SK-N-SH (cell line): ENCODE measurements at places on chromosomes 7 and 10.

DNA sequence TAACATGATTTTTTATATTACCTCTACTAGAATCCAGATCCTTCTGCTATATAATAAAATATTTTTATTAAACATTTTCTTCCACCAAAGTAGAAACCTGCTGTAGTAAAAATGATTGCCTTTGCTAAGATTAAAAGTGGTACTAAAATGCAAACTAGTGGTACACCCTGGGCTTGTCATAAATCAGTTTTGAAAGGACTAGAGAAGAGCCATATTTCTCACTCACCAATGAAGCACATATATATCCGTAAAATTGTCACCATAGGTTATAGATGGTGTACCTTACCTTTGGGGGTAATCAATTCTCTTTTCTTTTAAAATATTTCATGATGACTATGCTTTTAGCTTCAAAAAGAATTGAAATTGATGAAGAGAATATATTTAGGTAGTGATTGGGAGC is 253.0 kb upstream of the SLC26A5 start:
- DNase-seq = no peak

- no peak for DNase-seq
Observed at GRCh38 chr7:114856625-114857024, 65.3 kb upstream of the MDFIC start.

DNA sequence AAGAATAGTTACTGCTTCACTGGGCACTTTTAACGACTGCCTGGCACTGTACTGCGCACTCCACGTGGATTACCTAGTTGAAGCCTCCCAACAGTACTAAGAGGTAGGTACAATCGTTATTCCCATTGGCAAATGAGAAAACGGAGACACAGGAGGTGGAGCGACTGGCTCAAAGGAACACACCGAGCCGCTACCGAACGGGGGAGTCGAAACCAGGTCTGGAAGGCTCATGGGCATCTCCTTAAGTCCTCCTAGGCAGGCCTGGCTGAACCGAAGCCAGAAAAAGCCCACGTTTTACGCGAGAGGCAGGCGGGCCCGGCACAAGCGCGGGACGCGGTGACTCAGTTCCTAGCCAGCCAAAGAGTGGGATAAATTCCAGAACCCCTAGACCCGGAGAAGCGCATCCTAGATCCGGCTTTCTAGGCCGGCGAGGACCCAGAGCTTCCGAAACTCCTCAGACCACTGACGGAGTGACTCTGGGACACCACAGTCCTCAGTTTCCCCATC is 472 bp downstream of the PDAP1 start:
- DNase-seq = peak; percentile 66

DNA sequence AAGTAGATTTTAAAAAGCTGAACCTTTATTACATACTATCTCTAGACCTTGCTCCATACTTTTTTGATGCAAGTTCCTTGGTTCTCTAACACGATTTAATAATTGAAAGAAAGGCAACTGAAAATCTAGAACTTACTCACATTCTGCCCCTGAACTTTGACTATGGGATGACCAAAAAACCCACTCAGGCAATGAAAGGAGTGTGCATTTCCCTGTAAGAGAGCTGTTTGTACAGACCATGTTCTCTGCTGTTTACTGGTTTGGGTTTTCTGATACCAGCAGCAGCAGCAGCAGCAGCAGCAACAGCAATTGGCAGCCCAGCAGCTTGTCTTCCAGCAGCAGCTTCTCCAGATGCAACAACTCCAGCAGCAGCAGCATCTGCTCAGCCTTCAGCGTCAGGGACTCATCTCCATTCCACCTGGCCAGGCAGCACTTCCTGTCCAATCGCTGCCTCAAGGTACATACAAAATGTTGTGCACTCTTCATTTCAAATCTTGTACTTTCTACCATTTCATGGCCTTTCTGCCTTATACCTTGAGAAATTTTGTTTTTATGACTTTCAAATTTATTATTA is 216.7 kb downstream of the FOXP2 start:
- no peak for DNase-seq

GRCh38 chr10:110858297-110858934 is 13.3 kb upstream of the PDCD4 start:
- DNase-seq = no peak

DNA sequence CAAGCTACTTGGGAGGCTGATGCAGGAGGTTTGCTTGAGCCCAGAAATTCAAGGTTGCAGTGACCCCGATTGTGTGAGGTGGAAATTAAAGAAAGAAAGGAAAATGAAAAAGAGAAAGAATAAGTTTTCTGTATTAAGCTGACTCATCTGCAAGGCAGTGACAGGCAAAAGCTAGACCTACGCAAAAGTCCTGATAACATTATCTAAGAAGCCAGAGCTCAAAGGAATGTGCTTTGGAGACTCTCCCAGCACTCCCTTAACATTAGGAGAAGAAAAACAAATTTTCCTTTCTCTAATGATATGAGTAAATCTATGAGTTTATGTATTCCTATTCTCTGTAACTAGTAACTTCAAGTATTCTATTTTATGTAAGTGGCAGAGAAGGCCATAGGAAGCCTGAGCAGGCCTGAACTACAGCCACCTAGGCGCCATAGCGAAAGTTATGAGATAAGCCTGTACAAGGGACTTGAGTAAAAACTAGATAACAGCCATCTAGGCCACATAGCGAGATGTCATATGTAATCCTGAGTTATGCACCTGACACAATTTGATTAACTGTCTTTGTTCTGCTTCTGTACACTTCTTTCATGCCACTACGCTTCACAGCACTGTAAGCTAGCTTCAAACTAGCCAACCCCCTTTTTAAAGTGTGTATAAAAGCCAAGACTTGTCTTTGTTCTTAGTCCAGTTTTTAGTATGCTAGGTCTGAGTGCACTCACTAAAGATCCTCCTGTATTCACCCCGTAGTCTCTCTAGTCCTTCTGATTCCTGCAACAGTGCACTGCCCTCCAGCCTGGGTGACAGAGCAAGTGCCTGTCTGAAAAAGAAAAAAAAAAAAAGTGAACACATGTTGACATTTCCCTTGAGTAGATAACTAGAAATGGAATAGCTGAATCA is 9.4 kb upstream of the ZWINT start:
- DNase-seq = no peak

- peak; percentile 25 for DNase-seq
Observed at GRCh38 chr7:128919881-128920799, 9.6 kb upstream of the KCP start.

GRCh38 chr10:89377705-89378637 is at the start of gene IFIT1B:
Gene IFIT1B, plus strand, starts transcription at chr10:89378056. Its CDS starts 80 bp downstream, at chr10:89378136.
- no peak for DNase-seq

GRCh38 chr10:61404751-61405150 is 48.4 kb downstream of the TMEM26 start:
- DNase-seq = no peak

DNA sequence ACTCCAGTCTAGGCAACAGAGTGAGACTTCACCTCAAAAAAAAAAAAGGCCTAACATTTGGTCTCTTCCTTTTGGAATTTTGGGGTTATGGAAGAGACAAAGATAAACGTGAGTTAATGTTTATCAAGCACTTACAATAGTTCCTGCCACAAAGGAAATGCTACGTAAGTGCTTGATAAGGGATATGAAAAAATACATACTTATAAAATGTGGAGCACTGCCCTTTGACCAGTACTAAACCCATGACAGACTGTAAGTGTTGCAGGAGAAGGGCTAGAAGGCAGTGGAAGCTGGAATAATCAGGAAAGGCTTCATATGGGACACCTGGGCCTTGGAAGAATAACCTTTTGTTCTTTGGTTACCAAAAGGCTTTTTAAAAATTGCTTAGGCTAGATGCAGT is 25.5 kb downstream of the TMEM248 start:
- no peak for DNase-seq

DNA sequence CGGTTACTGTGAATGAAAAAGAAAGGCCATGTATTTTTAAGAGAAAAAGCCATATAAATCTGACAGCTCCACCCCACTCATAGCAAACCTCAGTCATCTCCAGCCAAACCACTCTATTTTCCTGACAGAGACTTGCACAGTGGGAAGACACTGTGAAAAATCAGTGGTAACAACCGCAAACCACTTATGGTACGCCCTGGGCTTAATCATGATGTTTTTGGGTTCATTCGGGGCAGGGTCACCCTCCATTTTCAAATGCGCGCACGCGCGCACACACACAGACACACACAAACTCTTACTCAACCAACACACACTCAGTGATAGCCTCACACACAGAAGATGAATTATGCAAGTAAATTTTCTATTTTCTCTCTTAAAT is 82.1 kb upstream of the HPS1 start:
- DNase-seq = no peak

GRCh38 chr10:69750011-69750373 is 51.7 kb upstream of the COL13A1 start:
- no peak for DNase-seq

DNA sequence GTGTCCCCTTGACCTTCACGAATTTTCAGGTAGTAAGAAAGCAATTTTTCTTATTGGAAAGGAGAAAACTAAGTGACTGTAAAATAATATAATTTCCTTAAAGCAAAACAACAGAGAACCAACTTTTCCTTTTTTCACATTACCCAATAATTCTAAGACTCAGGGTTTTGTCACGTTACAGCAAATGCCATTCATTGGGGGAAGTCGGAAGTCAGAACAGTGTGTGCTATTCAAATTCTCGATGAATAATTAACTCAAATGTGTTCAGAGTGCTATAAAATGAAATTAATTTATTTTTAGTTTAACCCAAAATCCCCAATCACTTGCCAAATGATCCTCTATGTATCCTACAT is 40.0 kb downstream of the DIP2C start:
- no peak for DNase-seq

DNA sequence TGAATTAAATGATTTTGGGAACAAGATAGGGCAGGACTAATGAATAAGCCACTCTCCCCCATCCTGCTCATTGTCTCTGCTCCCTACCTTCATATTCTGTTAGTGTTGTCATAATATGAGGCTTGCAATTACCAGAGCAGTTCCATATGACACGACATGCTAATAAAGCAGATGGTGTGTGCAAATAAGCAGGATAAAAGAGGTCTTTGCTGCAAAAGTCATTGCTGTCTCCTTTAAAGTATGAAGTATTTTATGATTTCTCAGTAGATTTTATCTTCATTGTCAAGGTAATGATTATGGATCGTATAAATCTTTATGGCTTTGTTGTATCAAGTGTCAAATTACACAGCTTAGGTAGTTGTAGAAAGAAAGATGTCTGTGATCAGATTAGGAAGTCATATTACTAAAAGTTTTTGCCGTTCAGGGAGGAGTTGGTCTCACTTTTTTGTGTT is 114.8 kb downstream of the SDK1 start:
- no peak for DNase-seq

- no peak for DNase-seq
Observed at GRCh38 chr10:96703358-96703757, 17.0 kb downstream of the PIK3AP1 start.

GRCh38 chr10:118672153-118672552 is 76.7 kb upstream of the PRLHR start:
- DNase-seq = no peak

DNA sequence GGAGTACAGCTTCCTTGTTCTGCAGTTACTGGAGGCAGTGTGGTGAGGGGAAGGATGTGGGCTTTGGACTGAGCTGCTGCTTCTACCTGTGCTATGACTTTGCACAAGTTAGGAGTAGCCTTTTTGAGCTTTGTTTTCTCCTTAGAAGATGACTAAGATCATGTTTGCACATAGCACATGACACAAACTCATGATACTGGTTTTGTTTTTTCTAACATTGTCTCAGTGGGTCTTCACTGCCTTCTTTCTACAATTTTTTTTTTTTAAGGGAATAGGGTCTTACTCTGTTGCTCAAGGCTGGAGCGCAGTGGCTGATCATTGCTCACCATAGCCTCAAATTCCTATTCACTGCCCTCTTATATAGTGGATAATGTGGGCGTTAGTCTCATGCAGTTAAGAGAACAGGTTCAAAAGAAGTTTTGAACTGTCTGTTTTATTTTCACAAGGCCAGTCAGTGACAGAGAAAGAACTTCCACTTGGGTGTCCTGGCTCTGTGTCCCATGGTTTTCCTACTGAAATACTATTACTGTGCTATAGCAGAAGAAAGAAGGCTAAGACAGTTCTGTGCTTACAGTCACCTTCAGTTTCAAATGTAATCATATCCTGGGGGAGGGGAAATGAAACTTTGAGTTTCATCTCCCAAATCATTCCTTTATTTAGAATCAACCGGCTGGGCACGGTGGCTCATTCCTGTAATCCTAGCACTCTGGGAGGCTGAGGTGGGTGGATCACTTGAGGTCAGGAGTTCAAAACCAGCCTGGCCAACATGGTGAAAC is 72.0 kb downstream of the KAT6B start:
- no peak for DNase-seq

DNA sequence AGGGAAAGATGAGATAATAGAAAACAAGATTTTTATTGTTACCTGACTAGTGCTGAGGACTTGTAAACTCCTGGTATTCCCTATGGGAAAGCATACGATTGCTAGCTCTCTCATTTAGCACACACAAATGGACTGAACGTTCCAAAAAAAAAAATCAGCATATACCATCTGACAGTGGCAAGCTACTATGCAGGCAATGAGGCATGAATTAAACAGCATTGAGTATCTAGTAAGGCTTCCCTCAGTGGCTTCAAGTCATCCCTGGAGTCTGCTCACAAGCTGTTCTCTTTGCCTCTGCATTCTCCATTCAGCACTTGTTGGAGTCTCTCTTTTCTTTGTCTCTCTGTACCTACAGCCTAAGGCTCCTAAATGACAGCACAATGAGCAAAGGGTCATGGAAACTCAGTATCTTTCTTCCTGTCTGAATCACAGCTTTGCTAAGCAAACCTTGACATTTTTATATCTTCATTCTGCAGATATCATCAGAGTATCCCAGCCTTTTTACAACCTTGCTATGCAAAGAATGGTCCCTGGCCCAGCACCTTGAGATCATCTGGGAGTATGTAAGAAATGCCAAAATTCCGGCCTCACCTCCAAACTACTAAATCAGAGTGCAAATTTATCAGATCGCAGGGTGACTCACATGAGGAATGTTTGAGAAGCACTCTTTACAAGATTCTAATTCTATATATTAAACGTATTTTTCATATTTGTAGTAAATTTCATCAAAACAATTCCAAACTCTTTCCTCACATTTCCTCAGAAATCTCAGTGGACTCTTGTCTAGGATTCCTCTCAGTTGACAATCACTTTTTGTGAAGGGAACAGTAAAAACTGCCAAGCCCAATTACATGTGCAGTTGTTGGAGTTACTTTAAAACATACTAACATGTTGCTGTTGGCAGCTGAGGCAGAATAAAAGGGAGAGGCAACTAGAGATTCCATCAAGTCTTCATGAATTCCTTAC is 10.8 kb upstream of the LIPA start:
- no peak for DNase-seq

GRCh38 chr10:978826-979421 is 9.3 kb upstream of the GTPBP4 start:
- DNase-seq = no peak

DNA sequence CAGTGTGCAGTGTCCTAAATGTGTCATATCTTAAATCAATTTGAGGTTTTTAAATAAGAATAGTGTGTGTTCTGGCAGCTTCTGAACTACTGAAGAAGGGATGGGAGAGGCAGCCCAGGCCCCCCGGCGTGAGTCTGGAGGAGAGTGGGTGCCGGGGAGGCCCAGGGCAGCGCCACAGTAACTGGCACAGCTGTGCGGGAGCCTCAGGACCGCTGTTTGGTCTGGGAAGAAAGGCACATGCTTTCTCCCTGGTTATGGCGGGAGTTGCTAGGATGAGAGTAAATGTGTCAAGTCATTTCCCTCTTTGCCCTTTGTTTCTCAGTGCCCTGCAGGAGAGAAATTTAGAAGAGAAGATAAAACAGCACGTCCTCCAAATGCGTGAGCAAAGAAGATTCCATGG is 31.9 kb upstream of the PWWP2B start:
- DNase-seq = no peak
